ENCODE measurements at places on chromosomes 3 and 15.
A peak's percentile ranks its signal among the peaks of the same experiment; 100 is the strongest.

DNA sequence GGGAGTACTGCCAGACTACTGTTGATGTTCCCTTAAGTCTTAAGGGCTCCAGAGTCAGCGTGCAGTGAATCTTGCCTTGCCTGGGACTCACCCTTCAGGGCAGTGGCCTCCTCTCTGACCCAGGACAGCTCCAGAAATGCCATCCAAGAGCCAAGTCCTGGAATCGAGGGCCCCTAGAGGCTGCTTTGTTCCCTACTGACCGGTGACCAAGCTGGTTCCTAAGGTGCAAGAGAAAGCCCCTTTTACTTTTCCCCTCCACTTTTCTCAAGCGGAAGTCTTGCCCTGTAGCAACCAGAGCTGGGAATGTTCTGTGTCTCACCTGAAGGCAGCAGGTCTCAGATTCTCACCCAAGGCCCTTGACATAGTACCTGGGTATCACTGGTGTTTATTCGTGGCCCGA lies 238.0 kb downstream of the DOCK3 start:
- DNase-seq = no peak

- no peak for DNase-seq
These were observed 130.9 kb upstream of the GOLGA6L6 start for GRCh38 chr15:20672470-20672869.

DNA sequence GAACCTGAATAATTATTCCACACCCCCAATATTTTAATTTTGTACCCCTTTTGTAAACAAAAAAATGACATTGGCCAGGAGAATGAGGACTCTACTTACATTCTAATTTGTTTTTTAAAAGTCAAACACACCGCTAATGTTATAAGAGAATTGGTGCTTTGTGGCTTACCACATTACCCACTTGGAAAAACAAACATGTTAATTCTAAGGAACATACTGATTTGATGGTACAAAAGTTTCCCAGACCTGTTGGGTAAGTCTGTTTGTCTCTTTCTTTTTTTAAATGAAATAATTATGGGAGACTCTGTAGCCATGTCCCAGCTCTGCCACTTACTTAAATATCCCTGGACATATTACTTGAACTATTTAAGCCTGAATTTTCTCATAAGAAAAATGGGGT lies 352.5 kb upstream of the C2CD4B start:
- no peak for DNase-seq

- no peak for DNase-seq
These were observed 304.0 kb downstream of the CACNA2D3 start for GRCh38 chr3:54426381-54426780.

DNA sequence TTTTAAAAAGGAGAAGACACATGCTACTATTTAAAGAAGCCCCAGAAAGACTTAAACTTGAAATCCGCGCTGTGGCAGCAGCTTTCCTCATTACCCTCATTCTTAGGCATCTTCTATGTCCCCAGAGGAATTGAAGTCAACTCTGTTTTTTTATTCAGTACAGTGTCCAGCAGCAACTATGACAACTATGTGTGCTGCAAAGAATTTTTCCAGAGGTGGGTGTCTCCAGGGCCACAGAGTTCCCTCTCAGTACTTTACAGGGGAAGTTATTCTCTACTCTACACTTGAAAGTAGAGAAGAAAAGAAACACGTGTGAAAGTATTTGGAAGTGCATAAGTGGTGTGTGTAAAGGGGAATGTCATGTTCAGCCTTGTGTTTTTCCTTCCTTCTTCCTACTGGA lies 32.0 kb downstream of the GATM start:
- DNase-seq = no peak

DNA sequence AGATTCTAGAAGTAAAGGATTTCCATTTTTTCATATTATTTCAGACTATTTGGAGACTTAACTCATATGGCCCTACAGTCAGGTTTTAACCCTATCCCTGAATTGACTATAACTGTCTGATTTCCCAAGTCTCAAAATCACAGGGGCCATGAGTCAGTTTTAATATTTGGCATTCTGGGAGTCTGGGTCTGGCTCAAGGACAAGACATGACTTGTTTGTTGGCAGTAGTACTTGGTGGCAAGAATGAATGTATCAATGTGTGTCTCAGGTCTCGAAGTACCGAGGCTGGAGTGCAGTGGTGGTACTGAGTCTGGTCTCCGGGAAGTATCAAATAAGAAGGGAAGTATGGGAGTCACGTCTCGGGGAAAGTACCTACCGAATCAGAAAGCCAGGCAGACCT lies 10.8 kb downstream of the UMPS start:
- no peak for DNase-seq

DNA sequence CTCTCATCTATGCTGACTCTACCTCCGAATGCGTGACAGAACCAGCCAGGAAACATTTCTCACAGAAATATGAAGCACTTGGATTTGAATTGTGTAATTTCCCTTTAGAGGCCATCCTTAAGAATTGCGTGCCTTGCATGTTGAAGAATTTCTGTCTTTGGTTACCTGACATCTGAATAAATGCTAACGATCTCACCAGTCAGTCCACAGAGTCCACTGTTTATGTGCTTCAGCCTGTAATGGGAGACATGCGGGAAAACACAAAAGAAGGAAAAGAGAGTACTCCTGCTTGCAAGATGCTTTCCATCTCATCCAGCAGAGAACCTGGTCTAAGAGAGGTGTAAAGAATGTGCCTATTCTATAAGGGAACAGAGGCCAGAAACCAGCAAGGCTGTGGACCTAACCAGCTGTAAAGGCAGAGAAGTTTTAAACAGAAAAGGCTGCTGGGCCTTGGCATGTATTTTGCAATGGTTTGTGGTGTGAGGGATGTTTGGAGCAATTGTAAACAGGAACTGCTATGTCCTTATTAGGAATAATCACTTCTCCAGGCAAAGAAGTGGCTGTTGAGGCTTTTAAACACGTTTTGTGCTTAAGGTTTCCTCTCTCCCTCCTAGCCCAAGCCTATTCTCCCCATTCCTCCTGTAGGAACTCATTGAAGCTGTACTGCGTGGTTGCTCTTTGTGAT lies 36.4 kb upstream of the BOC start:
- DNase-seq = no peak

GRCh38 chr3:114518206-114518808 lies 224.5 kb downstream of the TIGIT start:
- no peak for DNase-seq

GRCh38 chr3:31768479-31769125 lies 212.5 kb downstream of the OSBPL10 start:
- peak; percentile 2 for DNase-seq

Measured in activated CD4-positive, CD25-positive, alpha-beta regulatory T cell (primary cell).